CD8-positive, alpha-beta T cell (primary cell): ENCODE measurements at places on chromosomes 11 and 22.

- DNase-seq: no peak
These were observed at the start of gene GUCD1 for GRCh38 chr22:24554313-24555164. TSS of gene GUCD1 (minus strand) at chr22:24555138. CDS start at chr22:24554991, 147 bp downstream.

- DNase-seq: no peak
These were observed 332.0 kb downstream of the TENM4 start for GRCh38 chr11:79108851-79109250.

DNA sequence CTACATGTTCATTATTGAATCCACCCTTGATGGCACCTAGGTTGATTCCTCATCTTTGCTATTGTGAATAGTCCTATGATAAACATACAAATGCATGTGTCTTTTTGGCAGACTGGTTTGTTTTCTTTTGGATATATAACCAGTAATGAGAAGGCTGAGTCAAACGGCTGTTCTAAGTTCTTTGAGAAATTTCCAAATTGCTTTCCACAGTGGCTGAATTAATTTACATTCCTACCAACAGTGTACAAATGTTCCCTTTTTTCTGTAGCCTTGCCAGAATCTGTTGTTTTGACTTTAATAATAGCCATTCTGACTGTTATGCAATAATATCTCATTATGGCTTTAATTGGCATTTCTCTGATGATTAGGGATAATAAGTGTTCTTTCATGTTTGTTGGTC is 184.9 kb downstream of the CASP12 start:
- DNase-seq: no peak

DNA sequence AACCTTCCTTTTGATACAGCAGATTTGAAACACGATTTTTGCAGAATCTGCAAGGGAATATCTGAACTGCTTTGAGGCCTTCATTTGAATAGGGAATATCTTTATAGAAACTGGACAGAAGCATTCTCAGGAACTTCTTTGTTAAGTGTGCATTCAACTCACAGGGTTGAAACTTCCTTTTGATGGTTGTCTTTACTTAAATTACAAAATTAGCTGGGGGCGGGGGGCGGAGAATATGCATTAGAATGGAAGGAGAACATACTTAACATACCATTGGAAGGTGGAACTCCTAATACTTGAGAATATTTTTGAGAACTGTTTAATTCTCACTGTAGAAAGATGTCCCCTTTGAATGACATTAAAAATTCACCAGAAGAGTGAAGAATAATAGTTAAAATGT is 104.4 kb downstream of the TRIM51G start:
- no peak for DNase-seq
